Urothelium cell line (cell line): ENCODE measurements at places on chromosomes 2 and 18.

DNA sequence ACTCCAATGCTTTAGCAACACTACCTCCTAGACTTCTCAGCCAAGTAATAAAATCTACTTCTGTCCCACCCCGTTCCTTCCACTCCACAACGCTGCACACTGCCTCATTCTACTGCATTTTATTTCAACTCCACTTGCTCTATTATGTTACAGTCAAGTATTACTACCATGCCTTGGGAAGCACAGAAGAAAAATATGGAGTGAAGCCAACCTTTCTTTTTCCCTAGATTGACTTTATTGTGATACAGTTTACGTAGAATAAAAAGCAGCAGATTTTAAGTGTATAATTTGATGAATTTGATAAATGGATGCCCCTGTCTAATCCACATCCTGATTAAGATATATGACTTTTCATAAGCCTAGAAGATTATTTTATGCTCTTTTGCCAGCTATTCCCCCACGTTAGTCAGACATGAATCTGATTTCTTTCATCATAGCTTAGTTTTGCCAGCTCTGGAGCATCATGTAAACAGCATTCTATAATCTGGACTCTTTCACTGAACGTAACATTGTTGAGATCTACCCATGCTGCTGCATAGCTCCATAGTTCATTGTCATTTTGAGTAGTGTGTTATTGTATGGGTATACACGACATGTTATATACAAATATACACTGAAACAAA is 676.8 kb upstream of the RAB6C start:
- no peak for DNase-seq

GRCh38 chr18:58157237-58157636 is 113.2 kb downstream of the NEDD4L start:
- no peak for DNase-seq

DNA sequence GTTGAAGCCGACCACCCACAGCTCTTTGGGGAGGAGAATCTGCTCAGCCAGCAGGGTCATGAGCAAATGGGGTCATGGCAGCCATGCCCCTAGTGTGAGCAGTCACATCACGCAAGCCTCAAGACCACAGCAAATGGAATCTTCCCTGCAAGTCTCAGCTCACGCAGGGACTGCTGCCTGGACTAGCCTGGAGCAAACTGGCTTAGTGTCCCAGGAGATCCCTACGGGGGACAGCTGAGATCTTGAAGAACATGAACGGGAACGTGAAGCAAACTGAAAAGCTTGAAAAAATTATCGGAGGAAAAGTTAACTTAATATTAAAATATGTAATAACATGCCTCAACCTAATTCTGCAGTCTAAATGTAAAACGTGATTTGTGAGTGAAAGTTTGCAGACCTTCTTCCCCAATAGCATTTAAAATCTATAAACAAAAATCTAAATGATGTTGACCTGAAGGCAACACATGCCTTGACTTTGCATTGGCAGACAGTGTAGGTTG is 118.4 kb downstream of the FAM124B start:
- DNase-seq: no peak

GRCh38 chr18:46815661-46816060 is 58.8 kb upstream of the ST8SIA5 start:
- DNase-seq: no peak

GRCh38 chr2:224885291-224885690 is 157.0 kb downstream of the DOCK10 start:
- DNase-seq: no peak

GRCh38 chr2:136798766-136799165 is 33.4 kb downstream of the THSD7B start:
- no peak for DNase-seq
